Naive thymus-derived CD8-positive, alpha-beta T cell (primary cell): ENCODE measurements at places on chromosomes 6 and 20.

DNA sequence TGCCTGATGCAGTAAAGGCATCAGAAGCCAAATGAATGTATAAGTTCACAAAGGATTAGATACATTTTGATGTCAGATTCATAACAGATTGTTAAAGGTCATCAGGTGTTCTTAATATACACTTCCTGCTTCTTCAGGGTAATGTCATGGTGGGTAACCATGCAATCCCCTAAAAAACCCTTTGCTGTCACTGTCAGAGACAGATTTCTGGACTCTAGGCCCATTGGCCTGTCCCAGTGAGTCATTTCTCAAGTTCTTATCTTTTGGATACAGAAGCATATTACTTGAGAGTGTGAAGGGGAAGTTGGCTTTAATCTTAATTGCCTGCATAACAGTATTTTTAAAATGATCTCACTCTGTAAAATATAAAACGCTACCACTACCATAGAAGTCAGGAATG is 895.6 kb upstream of the MAP3K7 start:
- DNase-seq = no peak
- H3K4me3 ChIP-seq = no peak overlapping the region
- no peak overlapping the region for H3K27ac ChIP-seq
- H3K36me3 ChIP-seq = no peaks in the 10 kb centered on the region

- peaks cover 2% of the 10 kb centered on the region for H3K27me3 ChIP-seq
- H3K27ac ChIP-seq = no peak overlapping the region
- H3K36me3 ChIP-seq = no peaks in the 10 kb centered on the region
- H3K4me3 ChIP-seq = no peak overlapping the region
- H3K4me1 ChIP-seq = no peaks in the 10 kb centered on the region
Observed at GRCh38 chr20:24502661-24503060, 33.2 kb downstream of the SYNDIG1 start.

DNA sequence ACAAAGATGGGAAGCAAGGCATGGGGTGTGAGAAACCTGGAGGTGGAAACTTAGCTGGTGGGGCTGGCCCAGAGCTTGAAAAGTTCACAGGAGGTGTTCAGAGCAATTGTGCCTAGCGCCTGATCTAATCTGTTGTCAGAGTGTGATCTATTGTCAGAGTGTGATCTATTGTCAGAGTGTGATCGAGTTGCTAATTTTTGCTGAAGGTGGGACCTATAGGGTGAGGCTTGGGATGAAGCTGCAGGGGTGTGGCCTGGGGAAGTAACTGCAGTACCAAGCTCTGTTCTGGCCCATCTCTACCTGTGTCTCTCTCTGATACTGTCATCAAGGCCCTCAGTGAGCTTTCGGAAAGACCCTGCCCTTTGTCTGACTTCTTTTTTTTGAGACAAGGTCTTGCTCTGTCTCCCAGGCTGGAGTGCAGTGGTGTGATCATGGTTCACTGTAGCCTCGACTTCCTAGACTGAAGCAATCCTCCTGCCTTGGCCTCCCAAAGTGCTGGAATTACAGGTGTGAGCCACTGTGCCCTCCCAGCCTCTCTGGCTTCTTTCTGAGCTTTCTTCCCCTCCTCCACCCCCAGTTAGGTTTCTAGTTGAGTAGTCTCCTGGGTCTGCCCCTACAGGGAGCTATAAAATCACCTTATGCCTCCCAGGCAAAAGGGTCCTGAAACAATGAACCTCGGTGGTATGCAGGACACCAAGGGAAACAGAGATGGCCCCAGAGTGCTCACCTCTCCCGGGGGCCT is 150.8 kb upstream of the RNF24 start:
- no peak for DNase-seq
- no peak overlapping the region for H3K27ac ChIP-seq
- no peaks in the 10 kb centered on the region for H3K36me3 ChIP-seq

- H3K27me3 ChIP-seq = no peaks in the 10 kb centered on the region
- H3K4me1 ChIP-seq = no peaks in the 10 kb centered on the region
- H3K27ac ChIP-seq = no peak overlapping the region
- no peaks in the 10 kb centered on the region for H3K36me3 ChIP-seq
Observed at GRCh38 chr6:108029226-108029921, 45.2 kb downstream of the OSTM1 start.

- no peaks in the 10 kb centered on the region for H3K4me1 ChIP-seq
- H3K27me3 ChIP-seq = no peaks in the 10 kb centered on the region
- no peak overlapping the region for H3K4me3 ChIP-seq
- no peak for DNase-seq
- H3K27ac ChIP-seq = no peak overlapping the region
Observed at GRCh38 chr6:80696268-80696667, 589.8 kb downstream of the BCKDHB start.

DNA sequence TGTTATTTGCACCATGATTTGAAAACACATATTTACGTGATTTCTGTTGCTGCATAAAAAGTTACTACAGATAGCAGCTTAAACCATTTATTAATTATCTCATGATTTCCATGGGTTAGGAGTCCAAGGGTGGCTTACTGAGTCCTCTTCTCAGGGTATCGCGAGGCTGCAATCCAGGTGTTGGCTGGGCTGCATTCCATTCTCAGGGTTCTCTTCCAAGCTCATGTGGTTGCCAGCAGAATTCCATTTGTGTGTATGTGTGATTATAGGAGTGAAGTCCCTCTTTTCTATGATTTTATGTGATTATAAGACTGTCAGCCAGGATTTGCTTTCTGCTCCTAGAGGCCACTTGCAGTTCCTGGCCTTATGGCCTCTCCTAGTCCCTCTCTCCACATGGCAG is 135.1 kb downstream of the FAM83B start:
- H3K36me3 ChIP-seq = no peaks in the 10 kb centered on the region
- no peak for DNase-seq
- H3K27me3 ChIP-seq = no peaks in the 10 kb centered on the region
- H3K4me1 ChIP-seq = no peaks in the 10 kb centered on the region
- no peak overlapping the region for H3K4me3 ChIP-seq
